Stimulated activated CD4-positive, alpha-beta T cell treated with anti-CD3 and anti-CD28 coated beads, Interleukin-12 subunit alpha, Interleukin-12 subunit beta, amount 100 ng/mL, for 4 hours (primary cell): ENCODE measurements at places on chromosomes 4 and X.

DNA sequence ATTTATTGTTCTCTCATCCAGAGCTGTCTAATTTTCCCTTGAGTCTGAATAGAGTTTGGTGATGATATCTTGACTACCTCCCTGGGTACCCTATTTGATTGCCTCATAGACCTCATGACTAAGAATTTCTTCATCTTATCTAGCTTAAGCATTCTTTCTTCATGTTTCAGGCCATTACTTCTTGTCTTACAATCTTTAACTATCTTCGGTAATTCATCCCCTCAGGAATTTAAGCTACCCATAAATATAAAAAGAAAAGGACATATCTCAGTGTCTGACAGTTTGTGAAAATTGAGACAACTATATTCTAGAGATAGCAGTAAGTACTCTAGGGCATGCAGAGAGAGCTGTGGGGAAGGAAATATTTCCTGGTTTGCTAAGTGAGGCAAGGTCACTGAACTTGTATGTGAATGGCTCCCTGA, 466.1 kb upstream of the GRID2 start:
- no peak for DNase-seq

- no peak for DNase-seq
Observed at GRCh38 chr4:142645475-142646108, 200.5 kb downstream of the INPP4B start.

DNA sequence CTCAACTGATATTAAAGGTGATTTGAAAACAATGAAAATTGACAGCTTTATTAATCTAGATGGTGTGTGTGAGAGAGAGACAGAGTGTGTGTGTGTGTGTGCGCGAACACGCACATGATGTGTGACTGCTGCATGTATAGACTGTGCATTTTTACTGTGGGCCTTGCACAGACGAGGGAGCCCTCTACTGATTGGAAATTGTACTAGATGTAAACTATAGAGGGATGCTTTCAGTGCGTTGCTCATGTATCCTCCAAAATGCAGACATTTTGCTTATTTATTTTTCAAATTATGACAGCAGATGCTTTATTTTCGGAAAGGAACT, 168.4 kb upstream of the GK2 start:
- no peak for DNase-seq

DNA sequence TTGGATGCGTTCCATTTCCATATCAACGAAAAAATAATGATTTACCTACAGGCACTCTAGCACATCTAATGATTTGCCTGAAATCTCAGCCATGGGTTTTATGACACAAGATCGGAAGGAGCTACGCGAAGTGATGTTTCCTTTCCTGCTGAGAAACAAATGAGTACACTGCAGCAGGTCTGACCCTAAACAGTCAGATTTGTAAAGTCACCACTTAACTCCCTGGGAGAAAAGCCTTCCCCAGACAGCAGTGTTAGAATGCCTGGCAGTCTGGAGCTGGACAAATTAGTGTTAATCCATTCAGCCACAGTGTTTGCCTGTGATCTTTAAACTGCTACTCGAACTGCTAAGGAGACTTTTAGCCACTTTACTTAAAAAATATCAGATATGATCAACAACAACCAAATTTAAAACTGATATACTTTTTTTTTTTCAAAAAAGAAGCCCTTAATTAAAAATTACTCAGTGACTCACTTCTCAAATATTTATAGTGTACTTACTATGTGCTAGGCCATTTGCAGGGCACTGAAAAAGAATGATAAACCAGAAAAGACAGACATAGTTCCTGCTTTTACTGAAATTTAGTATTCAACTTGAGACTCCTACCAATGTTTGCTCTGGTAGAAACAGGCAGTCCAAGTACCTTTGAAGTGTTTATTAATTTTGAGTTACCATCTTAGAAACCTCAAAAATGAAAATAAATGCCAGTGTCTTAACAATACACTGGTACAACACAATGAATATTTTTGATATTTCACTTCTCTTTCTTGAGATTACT, 104.5 kb downstream of the SHISA3 start:
- DNase-seq, result no peak
